Body of pancreas (tissue), 4 donors: ENCODE measurements at places on chromosomes 11 and 22.

- no peak for DNase-seq
These were observed 68.0 kb downstream of the WNT7B start for GRCh38 chr22:45908961-45909360.

- no peak for DNase-seq
These were observed 615.6 kb downstream of the TBC1D22A start for GRCh38 chr22:47377926-47378560.

DNA sequence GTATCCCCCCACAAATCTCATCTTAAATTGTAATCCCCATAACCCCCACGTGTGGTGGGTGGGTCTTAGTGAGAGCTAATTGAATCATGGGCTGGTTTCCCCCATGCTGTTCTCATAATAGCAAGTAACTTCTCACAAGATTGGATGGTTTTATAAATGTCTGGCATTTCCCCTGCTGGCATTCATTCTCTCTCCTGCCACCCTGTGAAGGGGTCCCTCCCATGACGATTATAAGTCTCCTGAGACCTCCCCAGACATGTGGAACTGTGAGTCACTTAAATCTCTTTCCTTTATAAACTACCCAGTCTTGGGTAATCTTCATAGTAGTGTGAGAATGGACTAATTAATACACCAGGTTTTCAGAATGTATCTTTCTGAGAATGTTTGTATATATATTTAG lies 1159.4 kb downstream of the FAM181B start:
- DNase-seq, result no peak

- no peak for DNase-seq
These were observed 56.7 kb downstream of the AMBRA1 start for GRCh38 chr11:46537121-46537520.

DNA sequence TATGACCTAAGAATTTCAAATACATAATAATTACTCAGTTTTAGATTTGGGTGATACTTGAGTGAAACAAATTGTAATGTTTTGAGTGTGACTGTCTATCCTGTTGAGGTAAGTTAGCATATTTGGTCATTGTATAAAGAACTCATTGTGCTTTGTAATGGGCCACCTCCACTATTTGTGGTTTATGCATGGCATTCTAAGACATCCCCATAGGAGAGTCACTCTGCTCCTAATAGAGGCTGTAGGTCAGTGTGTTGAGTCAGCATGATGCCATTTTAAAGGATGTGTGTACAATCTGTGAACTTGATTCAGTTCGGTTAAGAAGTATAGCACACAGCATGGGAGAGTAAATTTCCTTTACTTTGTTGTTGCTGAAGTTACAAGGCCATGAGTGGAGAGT lies 1112.4 kb downstream of the JRKL start:
- DNase-seq, result no peak

DNA sequence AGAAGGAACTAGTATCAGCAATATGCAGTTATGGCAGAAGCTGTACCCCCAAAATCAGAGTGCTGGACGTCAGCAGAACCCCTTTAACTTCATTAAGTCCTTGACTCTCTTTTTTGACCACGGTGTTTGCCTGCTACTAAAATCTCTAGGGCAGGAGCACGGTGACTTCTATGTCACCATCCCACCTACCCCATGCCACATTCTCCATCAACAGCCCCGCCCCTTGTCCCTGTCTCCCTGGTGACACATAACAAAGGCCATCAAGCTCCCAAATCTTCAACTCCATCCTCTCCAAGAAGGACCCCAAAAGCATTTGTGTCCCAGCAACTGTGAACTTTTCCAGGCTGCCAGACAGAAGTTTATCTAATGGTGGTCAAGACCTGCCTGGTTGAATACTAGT lies 894 bp downstream of the ADA2 start:
- no peak for DNase-seq

- DNase-seq, result no peak
These were observed 217.0 kb downstream of the NAV2 start for GRCh38 chr11:19929655-19930054.

GRCh38 chr11:45423475-45424120 lies 137.5 kb upstream of the SYT13 start:
- DNase-seq, result no peak

DNA sequence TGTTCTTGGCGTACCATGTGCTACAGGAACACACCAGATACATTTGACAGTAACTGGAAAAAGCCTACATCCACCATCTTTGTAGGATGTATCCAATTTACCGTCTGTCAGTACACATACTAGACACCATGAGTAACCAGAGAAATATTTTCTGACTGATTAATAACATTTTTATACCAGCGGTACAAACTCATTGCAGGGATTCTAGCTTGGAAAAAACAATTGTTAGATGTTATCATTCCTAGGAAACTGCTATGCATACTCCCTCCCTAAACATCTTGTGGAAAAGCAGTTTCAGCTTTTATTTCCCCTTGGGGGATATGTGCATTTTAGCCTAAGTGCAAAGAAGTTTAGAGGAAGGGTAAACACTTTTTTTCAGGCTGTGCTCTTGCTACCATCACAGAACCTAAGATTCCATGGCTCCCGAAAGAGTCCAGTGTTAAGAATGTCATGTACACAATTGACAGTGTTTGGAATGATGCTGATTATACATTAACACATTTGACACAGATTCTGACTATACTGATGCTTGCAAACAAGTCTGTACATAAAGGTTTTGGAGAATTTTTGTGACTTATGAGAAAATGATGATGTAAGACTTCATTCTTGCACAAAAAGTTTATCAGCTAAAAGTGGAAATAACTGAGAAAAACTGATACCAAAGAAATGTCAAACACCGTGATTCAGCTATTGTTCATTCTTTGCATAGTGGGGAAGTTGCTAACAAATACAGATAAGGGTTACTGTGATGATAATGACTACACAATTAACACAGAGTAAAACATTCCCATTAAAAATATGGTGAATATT lies 23.7 kb downstream of the NCF4 start:
- no peak for DNase-seq

GRCh38 chr11:111520560-111520959 lies 6.0 kb downstream of the HOATZ start:
- DNase-seq, result no peak

DNA sequence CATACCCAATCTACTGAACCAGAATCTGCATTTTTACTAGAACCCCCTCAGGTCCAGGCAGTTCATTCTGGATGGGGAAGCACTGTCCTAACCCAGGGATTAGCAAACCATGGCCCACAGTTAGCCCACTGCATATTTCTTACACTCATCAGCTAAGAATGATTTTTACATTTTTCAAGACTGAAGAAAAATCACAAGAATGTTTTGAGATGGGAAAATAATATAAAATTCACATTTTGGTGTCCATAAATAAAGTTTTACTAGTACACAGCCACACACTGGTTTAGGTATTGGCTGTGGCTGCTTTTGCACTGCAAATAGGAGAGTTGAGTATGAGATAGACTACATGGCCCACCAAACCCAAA lies 59.4 kb downstream of the PPFIBP2 start:
- no peak for DNase-seq

- no peak for DNase-seq
These were observed 826 bp upstream of the PTPRJ start for GRCh38 chr11:47979378-47980087.

GRCh38 chr11:108654994-108655631 lies 9.8 kb upstream of the DDX10 start:
- DNase-seq, result peak; percentile 66
